ENCODE measurements at places on chromosomes 5 and 9.
A peak's percentile ranks its signal among the peaks of the same experiment; 100 is the strongest.

DNA sequence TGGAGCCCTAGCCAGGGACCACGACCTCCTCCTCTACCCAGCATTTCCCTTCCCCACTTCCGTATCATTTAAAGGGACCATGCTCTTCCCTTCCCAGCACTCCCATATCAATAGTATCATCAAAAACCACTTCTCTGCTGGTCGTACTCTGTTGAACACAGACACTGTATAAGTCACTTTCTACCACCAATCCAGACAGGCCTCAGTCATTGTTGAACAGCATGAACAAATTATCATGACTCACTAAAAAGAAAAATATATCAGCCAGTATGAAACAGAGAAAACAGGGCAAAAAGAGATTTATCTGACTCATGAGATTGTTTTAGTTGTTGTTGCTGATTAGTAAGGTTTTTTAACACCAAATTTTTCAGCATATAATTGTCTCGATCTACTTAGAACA is 89.8 kb downstream of the CDKN2A start:
- DNase-seq = no peak

GRCh38 chr5:133062276-133062675 is 10.5 kb downstream of the HSPA4 start:
- DNase-seq = no peak

DNA sequence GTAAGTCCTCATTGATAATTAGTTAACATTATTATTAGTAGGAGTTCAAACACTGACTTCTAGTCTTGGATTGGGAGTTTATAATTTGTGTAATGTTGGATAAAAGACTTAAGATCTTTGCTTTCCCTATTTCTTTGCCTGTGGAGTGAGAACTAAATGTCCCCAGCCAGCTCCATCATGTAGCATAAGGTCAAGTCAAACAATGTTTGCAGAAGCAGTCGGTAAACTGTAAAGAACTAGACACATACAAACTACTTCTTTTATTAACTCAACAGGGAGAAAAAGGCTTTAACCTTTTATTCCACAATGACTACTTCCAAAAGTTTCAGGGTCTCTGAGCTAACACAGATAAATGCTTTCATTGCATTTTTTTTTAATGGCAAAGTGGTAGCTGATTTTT is 192.3 kb downstream of the CTNND2 start:
- DNase-seq = no peak

DNA sequence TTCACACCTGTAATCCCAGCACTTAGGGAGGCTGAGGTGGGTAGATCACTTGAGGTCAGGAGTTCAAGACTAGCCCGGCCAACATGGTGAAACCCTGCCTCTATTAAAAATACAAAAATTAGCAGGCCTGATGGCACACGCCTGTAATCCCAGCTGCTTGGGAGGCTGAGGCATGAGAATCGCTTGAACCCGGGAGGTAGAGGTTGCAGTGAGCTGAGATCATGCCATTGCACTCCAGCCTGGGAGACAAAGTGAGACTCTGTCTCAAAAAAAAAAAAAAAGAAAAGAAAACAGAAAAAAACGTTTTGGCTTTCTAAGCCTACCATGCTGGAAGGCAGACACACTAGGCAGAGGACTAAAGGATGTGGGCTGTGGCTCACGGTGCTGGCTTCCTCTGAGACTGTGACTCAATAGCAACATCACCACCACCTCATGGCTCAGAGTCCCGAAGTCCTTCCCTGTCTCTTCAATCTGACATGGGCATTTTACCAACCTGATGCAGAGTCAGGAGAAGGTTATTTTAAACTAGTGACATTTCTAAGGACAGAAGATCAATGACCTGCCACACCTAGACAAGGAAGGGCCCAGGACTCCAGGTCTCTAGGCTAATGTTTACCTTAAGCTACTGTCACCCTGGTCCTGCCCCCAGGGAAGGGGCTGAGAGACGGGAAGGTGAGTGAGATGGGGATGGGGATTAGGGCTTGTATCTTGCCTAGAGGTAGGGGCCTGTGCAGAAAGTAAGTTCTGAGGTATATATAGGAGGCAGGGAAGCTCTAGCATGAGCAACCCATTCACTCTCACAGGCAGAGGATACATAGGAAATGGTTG is 3.7 kb downstream of the ECSCR start:
- DNase-seq = peak; percentile 93

DNA sequence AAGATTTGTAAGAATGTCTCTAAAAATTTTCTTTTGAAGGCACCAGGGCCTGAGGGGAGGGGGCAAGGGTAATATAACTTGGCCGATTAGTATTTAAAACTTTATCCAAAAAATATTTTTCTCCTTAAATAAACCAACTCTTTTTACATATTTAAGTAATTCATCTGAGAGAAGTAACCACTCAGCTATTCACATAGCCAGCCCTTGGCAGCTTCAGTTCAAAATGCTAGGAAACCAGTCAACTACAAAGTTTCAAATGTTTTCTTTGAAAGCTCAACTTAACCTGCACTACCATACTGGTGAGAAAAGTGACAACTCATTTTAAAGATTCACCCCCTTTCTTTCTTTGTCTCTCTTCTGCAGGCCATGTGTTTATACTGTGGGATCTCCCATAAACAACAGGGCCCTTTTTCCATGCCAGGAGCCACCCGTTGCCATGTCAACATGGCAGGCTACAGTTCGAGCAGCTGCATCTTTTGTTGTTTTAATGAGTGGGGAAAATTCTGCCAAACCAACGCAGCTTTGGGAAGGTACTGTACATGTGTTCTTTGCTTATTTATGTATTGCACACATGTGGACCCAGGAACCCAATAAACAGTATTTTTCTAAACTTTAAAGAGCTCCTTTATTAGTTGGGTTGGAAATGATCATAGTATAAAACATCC is 46.3 kb downstream of the AOPEP start:
- DNase-seq = no peak

DNA sequence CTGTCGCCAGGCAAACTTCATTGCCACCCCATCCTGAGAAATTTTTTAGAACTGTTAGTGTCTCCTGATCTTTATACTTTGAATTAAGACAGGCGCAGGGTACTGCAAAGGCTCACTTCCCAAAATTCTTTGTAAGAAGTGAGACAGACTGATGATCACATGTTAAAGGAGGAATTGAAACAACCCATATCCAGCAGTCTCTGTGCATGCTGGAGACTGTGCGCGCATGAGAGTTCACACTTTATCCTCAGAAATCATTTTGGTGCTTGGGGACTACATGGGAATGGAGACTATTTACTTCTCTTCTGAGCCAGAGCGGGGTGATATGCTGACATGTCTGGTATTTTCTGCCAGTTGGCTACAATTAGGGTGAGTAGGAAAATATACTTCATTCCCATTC is 91.2 kb downstream of the ZNF474 start:
- no peak for DNase-seq

DNA sequence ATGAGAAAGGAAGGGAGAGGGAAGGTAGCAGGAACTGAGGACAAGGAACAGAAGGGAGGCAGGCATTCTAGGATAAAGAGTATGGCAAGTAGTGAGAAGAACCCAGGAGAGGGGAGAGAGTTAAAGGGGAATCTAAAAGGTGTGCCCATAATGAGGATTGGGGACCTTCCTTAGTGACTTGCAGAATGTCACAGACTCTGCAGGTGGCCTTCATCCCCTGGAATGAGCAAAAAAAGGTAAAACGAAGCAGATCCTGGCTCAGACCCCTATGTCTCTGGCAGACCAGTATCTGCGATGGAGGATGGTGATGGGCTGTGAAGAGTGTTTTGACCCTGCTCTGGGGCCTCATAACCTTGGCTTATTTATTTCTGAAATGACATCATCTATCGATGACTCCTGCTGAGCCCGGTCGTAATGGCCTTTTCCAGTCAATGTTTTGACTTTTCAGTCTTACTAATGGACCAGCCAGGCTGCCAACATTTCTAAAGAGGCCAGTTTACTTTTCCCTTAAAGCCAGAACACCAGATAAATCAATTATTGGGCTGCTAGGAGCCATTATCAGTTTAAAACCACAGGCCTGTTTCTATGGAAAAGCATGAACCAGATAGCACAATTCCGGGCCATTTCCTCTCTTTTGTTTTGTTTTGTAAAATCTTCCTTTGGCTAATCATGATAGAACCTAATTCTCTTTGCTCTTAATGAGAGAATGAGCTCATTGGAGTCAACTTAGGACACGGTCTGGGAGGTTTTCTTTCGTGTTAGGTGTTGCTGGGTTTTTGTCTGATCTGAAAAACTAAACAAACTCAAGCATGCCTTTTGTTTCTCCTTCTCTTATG is 3.1 kb downstream of the TMOD1 start:
- peak; percentile 67 for DNase-seq

DNA sequence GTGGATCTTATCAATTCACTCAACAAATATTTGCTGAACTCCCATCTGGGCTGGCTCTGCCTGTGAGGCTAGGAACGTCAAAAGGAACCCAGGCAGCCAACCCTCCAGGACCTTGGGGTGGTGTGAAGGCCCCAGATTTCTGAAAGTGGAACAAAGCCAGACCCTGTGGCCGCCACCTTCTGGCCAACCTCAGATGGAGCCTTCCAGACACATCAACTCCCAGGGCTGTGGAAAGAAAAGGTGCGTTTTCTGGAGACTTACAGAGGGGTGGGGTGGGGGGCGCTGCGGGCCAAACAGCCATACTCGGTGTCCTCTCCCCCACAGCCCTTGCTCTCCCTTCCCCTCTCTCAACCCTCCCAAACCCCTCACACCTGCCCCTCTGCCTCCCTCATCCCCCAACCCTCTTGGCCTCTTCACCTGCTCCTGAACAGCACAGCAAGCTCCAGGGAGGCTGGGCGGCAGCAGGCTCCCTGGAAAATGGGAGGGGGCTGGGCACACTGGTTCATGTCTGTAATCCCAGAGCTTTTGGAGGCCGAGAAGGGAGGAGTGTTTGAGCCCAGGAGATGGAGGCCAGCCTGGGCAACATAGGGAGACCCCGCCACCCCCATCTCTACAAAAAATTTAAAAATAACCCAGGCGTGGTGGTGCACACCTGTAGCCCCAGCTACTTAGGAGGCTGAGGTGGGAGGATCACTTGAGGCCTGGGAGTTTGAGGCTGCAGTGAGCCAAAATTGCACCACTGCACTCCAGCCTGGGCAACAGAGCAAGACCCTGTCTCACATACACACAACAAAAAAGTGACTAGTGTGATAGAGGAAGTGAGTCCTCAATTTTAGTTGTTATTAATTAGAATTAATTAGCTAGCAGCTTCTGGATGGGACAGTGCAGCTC is 45.0 kb upstream of the PRRC2B start:
- no peak for DNase-seq

DNA sequence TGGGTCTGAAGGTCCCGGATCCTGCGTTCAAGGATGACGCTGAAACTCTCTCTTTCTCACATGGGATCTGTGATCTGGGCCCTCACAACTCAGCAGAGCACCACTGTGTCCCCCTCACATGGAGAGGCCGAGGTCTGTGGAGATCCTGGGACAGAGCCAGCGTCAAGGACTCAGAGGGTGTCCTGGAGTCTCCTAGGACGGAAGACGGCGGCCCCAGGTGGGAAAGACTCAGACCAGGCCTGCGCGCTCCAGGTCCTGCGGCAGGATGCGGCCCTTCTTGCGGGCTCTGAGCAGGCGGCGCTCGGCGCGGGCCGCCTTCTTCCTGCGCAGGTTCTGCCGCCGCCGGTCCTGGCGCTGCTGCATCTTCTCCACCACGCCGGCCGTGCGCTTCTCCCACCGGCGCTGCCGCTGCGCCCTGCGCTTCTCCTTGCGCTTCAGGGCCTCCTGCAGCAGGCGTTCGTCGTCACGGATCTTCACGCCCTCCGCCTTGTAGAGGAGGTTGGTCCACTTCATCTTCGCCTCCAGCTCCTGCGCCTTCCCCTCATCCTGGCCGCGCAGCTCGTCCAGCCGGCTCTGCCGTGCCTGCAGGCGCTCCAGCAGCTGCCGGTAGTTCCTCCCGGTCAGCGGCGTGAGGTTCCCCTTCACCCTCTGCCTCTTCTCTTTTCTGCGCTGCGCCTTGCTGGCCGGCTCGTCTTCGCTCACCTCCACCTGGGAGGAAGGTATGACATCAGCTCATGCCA is 4.2 kb downstream of the SURF6 start:
- DNase-seq = no peak

DNA sequence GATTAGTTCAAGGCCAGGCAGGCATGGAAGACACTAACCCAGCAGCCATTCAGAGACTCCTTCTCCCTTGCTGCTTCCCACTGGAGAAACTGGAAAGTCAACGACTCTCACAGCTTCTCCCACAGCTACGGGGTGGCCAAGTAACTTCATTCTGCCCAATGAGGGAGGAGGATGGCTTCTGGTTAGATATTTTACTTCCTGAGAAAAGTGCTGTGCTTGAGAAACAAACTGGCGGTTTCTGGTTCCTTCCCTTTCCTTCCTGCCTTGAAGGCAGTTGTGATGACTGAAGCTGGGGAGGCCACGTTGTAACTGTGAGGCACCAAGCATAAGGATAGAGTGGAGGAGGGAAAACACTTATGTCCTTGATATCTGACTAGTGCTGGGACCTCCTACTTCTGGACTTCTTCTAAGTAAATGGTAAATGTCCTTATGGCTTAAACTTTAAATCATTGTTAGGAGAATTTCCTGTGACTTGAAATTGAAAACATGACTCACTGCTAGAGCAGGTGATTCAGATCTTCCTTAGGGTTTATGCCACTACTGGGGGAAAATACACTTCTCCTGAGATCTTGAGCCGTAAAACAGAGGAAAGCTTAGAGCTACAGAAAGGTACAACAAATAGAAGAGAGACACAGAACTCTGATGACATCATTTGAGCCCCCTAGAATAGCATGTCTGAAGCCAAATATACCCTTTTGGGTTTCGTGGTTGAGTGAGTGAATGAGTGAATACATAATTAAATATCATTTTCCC is 3.1 kb upstream of the GNPDA1 start:
- peak; percentile 59 for DNase-seq

Measured in Daoy (cell line).